A172 (cell line): ENCODE measurements at places on chromosomes 2 and 18.

DNA sequence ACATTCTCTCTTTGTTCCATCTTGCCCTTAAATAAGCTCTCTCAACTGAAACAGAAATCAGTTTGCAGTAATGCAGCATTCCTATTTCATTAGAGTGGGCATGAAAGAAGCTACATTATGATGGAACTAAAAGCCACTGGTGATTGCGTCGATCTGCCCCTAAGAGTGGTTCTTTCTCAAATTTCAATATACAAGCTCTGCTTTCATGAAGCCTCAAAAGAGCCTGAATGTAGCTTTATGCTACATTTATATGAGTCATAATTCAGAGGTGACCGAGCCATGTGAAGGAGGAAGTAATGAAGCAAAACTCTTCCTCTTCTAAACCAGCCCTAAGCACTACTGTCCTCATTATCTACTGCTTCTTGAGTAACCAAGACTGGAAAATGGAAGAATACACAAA lies 64.8 kb upstream of the CYTIP start:
- DNase-seq = no peak

GRCh38 chr18:604771-605170 lies 8.0 kb downstream of the CLUL1 start:
- DNase-seq = no peak

DNA sequence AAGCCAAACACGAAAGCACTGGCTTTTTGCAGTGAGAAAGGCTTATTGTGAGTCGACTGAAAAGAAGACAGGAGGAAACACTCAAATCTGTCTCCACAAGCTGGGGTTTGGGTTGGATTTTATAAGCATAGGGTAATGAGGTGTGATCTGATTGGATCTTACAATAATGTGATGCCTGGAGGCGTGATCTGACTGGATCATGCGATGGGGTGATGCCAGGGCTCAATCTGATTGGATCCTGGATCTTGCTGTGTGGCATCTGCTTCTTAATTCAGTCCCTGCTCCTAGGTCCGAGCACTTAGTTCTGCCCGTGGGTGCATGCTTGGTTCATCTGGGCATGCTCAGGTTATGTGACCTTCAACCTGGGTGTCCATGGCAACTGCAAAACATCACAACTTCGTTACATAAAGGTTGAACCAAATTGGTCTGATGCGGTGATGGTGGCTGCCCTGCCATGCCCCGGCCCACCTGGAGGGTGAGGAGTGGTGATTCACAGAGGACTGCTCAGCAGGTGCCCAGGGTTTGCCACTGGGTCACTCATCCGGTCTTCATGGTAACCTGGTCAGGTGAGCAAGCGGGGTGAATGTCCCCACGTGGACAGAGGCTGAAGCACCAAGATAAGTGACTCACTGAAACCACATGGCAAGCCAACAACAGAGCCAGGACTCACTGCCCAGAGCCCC lies 111.0 kb downstream of the KCNF1 start:
- peak; percentile 59 for DNase-seq

GRCh38 chr2:10048501-10049171 lies 5.3 kb downstream of the KLF11 start:
- peak; percentile 67 for DNase-seq

DNA sequence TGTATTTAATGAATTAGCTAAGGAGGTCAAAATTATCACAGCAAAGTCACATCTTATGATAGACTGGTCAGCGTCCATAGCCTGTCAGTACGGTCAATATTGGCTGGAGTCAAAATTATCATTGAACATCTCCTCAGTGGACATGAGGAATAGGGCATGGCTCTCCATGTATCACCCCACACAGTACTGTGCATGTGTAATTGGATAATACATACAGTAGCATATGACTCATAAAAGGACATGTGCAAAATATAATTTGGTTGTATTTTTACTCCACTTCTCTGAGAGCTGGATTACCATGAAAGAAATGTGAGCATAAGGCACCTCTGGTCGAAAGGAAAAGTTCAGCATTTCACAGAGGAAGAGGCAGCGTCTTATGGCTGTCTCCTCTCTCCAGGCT lies 24.9 kb downstream of the ADD2 start:
- DNase-seq = no peak

DNA sequence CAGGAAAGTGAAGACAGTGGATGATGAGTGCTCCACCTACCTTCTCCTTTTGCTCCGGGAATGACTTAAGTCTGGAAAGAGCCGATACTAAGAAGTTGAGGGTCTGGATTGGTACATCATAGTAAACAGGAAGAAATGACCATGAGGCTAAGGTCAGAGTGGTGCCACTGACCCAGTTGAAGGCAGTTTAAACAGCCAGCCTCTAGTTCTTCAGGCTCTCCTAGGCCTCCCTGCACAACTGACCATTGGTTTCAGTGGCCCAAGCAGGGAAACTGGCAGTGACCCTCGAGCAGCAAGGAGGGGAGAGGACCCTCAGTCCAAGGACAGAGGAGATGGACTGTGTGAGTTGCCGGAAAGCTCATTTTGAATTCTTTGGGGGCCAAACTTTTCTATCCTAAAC lies 119.1 kb downstream of the MAP4K4 start:
- DNase-seq = no peak

GRCh38 chr2:15884790-15885189 lies 55.6 kb upstream of the MYCN start:
- DNase-seq = no peak

GRCh38 chr2:13201924-13202323 lies 485.2 kb downstream of the TRIB2 start:
- DNase-seq = peak; percentile 24

DNA sequence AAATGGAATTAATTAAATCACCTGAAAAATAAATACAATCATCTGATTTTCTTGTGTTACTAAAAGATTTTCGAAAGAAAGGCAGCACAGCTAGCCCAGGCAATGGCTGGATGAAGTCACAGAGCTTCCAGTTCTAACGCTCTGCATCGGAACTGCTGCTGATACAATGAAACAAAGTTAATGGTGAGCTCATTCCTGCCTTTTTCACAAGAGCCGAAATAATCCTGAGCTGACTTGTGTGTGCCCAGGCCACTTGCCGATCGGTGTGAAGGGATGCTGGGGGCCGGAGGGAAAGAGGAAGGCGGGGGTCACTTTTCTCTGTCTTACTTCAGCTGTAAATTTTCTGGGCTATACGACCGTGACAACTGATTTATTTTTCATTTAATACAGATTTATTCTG lies 149.5 kb downstream of the INO80D start:
- no peak for DNase-seq

DNA sequence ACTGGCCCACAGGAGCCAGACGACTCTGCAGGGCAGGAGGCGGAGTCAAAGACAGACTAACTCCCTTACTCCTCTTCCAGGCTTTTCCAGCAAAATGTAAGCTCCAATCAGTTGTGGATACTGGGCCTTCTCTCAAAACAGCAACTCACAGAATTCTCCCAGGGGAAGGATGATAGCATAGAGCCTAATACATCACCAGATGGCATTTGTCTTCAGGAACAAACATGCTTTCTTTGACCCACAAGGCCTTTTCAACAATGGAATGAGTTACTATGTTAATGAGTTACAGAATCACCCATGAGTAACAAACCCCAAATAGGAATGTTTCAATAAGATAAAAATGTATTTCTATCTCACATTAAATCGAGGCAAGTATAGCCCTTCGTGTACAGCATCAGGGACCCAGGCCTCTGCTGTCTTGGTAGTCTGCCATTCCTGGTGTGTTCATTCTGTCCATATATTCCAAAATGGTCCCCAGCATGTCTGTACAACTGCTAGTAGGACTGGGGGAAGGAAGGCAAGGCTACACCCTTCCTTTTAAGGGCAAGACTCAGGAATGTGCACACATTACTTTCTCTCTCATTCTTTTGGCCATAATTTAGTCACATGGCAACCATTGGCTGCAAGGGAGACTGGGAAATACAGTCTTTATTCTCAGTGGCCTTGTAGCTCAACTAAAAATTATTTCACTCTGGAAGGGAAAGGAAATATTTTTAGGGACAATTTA lies 76.4 kb downstream of the BOD1L2 start:
- DNase-seq = no peak
